ENCODE measurements at places on chromosomes 16 and 17.
A peak's percentile ranks its signal among the peaks of the same experiment; 100 is the strongest.

DNA sequence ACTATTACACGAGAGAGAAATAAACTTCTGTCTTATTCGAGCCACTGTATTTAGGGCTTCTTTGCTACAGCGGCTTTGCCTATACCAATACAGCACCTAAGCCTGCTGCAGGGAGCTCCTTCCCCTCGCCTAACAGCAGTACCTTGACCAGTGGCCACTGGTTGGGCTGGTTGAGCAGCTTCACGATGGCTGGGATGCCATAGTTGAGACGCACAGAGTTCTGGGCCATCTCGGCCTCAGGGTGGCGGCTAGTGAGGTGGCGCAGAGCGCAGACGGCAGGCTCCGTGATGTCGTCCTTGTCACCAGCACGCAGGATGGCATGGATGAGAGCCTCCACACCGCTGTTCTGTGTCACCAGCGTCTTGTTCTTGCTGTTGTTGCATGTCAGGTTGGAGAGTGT is 23.7 kb downstream of the JUP start:
- H3K4me1 ChIP-seq: no peaks in the 10 kb centered on the region
- H3K27ac ChIP-seq: no peak overlapping the region
- H3K4me3 ChIP-seq: no peak overlapping the region
- DNase-seq: no peak

DNA sequence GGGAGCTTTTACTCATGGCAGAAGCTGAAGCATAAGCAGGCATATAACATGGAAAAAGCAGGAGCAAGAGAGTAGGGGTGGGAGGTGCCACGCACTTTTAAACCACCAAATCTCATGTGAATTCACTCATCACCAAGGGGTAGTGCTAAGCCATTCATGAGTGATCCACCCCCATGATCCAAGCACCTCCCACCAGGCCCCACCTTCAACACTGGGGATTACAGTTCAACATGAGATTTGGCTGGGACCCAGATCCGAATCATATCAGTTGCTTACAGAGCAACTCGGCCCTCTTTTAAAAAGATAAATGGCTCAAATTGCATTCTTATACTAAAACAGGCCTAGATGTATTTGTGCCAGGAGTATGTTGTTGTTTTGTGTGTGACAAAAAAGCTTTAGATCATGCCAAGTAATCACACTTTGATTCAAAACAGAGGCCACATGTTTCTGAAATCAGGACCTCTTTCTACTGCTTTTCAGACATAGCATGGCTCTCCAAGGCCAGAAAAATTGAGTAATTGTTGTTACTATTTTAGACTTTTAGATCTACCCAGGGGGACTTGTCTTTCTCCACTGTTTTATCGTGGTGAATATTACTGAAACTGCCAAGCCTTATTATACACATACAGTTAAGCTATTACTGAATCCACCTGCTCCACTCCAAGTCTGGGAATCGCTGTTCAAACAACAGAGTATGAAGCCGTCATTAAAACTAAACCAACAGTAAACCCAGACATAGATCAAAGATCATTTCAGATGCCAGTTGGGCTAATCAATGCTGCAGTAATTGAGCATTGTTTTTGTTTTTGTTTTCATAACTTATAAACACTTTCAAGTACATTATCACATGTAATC is 163.3 kb downstream of the KCNJ2 start:
- H3K27me3 ChIP-seq: no peaks in the 10 kb centered on the region
- no peak overlapping the region for H3K27ac ChIP-seq
- H3K4me1 ChIP-seq: no peaks in the 10 kb centered on the region
- DNase-seq: no peak
- H3K4me3 ChIP-seq: no peak overlapping the region

DNA sequence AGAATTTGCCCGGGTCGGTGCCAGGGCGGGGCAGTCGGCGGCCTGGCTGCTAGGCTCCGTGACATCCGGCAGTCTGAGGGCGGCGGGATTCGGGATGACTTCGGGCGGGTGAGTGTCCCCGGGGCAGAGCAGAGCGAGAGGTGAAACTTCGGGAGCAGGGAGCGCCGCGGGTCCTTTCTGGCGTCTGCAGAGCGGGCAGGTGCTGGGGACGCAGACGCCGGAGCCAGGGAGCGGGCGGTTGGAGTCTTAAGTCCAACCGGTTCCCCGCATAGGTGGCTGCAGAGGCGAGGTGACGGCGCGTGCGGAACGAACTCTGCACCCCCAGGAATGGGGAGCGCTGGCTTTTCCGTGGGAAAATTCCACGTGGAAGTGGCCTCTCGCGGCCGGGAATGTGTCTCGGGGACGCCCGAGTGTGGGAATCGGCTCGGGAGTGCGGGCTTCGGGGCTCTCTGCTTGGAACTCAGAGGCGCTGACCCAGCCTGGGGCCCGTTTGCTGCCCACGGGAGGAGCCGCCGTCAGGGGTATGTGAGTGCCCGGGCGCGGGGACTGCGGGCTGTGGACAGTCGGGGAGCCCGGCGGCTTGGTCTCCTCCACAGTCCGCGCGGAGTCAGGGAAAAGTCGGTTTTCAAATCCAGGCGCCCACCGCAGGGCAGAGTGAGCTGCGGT is at the start of gene B4GALNT2:
B4GALNT2 (plus strand) TSS at position 71 of the 666 bp plus-strand sequence; CDS start at position 95, 24 bp downstream.
- peaks cover 17% of the 10 kb centered on the region for H3K27me3 ChIP-seq
- peaks cover 11% of the 10 kb centered on the region for H3K4me1 ChIP-seq
- DNase-seq: no peak

- no peak for DNase-seq
- H3K4me3 ChIP-seq: no peak overlapping the region
- H3K4me1 ChIP-seq: no peaks in the 10 kb centered on the region
- H3K27me3 ChIP-seq: no peaks in the 10 kb centered on the region
Measured at GRCh38 chr16:85376292-85377095, 236.6 kb upstream of the GSE1 start.

GRCh38 chr17:42537156-42537805 is 1.2 kb downstream of the NAGLU start:
- peaks cover 33% of the 10 kb centered on the region for H3K4me1 ChIP-seq
- peak overlapping the region; percentile 57 for H3K4me3 ChIP-seq
- DNase-seq: no peak

Data from CD4-positive, alpha-beta memory T cell (primary cell).